ELF-1 (cell line): ENCODE measurements at places on chromosomes 16 and 17.

DNA sequence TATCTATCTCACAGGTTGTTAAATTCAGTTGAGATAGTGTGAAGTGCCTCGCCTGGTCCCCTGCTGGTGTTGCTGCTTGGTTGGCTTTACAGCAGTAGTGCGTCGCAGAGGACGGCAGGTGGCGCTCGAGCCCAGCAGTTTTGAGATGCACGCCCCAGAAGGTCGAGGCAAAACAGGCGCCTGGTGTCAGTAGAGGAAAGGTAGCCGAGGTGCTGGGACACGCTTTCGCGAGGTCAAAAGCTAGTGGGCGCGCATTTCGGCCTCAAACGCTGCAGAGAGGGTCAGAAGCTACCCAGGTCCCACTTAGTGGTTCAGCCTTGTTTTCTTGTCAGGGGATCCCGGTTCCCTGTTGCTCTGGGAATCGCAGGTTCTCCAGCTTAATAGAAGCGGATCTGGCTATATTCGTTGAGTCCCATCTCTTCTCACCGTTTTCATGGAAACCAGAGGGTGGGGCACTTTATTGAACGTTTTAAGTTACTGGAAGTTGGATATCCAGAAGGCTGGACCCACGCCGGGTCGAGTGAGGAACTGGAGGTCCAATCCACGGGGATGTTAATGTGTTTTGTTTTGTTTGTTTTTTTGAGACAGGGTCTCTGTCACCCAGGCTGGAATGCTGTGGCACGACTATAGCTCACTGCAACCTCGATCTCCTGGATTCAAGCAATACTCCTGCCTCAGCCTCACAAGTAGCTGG lies 10.3 kb upstream of the ZFP90 start:
- peak; percentile 95 for DNase-seq

DNA sequence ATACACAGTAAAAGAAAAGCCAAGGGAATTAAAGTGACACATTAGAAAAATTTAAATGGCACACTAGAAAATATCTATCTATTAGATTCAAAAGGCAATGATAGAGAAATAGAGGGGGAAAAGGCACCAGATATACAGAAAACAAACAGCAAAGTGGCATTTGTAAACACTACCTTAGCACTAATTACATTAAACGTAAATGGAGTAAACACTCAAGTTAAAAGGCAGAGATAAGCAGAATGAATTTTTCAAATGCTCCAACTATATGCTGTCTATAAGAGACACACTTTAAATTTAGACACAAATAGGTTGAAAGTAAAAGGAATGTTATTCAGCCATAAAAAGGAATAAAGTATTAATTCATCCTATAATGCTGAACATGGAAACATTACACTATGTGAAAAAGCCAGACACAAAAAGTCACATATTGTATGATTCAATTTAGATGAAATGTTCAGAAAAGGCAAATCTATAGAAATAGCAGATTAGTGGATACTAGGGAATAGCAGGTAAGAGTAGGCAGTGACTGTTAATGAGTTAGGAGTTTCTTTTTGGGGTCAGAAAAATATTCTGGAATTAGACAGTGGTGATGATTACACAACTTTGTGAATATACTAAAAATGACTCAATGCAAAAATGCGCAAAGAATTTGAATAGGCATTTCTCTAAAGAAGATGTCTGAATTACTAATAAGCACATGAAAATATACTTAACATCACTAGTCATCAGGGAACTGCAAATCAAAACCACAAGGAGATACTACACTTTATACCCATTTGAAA lies 92.4 kb downstream of the BRIP1 start:
- no peak for DNase-seq

DNA sequence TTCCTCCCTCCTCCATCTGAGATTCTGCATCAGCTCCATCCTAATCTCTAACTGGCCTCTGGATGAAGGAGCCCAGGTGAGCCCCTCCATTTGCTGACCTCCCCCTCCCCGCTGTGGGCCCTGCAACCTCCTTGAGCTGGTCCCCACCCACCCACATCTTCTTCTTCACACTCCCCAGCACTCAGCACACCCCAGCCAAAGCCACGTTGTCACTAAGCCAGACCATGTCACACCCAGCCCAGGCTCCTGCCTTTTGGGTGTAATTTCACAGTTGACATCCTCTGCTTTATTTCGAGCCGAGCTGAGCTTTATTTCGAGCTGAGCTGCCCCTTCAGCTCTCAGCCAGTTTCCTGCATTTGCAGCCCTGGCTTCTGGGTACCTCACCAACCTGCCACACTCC lies 282.7 kb upstream of the TNRC6C start:
- DNase-seq: no peak

DNA sequence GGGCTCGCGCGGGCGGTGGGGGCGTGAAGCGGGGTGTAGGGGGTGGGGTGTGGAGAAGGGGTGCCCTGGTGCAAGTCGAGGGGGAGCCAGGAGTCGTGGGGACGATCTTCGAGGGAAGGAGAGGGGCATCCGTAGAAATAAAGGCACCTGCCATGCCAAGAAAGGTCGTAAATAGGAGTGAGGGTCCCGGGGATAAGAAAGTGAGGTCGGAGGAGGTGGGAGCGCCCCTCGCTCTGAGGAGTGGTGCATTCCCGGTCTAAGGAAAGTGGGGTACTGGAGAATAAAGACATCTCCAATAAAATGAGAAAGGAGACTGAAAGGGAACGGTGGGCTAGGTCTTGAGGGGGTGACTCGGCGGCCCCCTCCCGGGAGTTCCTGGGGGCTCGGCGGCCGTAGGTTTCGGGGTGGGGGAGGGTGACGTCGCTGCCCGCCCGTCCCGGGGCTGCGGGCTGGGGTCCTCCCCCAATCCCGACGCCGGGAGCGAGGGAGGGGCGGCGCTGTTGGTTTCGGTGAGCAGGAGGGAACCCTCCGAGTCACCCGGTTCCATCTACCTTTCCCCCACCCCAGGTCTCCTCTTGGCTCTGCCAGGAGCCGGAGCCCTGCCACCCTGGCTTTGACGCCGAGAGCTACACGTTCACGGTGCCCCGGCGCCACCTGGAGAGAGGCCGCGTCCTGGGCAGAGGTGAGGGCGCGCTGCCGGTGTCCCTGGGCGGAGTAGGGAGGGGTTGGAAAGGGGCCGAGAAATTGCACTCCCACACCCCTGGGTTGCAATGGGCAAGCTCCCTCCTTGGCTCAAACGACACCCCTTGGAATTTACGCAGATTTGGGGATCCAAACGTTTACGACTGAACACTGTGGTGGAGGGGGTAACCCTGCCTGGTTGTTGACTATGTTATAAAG lies 888 bp downstream of the CDH1 start:
- DNase-seq: no peak

DNA sequence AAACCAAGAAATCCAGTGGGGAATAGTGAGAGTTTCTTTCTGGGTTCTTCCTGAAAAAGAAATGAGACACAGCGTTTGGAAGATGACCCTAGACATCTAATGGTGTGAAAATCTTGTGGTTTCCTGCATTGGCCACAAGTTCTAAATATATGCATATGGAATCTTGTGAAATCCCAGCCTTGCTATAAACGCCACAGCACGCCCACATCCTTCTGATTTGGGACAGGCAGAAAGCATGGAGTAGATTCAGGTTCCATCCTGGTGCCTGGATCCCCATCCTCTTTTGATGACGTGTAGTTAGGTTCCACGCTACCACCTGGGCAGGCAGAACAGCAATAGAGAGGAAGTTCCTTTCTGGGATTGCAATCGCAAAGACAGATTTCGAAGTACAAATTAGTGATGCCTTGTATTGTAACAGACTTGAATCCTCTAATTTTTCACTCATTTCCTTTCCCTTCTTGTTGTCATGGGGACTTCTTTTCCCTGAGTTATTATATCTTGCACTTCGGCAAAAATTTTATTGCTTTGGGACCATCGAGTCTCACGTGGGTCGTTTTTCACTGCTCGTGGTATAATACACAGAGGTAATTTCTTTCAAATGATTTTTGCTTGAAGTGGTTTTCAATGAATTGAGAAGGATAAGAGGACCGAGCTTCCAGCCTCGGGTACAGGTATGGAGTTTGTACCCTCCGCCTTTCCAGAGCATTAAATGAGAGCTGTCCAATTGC lies 37.6 kb downstream of the HS3ST4 start:
- DNase-seq: no peak

DNA sequence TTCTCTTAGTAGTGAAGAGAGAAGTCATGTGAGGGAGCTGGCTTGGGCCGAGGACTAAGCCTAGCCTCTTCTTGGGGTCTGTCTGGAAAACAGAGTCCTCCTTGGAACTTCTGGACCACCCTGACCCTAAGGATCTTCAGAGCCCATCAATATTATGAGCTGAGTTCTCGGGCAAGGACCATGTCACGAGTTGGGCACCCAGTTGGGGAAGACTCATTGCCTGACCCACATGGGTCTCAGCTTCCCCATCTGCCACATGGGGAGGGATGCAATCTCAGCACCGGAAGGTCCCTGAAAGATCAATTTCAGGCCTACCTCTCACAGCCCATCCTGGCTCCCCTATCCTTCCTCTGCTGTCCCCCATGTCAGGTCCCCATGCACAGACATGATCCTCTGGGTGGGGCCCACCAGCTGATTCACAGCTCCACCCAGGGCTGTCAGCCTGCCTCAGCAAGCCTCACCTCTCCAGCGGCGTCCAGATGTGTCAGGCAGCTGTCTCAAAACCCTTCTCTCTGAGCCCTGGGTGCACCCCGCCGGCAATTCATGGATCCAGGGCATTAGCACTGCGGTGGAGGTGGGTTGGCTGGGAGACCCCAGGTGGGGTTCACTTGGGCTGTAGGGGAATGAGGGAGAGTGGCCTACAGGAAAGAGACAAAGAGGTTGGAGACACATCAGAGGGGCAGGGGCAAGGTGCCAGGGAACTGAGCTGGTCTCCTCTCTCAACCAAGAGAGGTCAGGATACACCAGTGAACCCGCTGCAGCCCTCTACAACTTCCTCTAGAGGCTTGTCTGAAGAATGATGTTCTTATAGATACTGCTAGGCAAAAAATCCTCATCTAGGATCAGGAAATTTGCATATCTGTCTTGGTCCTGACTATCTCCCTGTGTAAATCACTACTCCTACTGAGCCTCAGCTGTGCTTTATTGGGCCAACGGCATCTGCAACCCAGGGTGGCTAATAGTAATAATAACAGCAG lies 1.8 kb downstream of the NLRP1 start:
- DNase-seq: no peak

GRCh38 chr17:45751466-45751865 lies 32.7 kb upstream of the CRHR1 start:
- peak; percentile 79 for DNase-seq

GRCh38 chr17:29461483-29462206 lies 71.5 kb downstream of the TAOK1 start:
- DNase-seq: no peak

DNA sequence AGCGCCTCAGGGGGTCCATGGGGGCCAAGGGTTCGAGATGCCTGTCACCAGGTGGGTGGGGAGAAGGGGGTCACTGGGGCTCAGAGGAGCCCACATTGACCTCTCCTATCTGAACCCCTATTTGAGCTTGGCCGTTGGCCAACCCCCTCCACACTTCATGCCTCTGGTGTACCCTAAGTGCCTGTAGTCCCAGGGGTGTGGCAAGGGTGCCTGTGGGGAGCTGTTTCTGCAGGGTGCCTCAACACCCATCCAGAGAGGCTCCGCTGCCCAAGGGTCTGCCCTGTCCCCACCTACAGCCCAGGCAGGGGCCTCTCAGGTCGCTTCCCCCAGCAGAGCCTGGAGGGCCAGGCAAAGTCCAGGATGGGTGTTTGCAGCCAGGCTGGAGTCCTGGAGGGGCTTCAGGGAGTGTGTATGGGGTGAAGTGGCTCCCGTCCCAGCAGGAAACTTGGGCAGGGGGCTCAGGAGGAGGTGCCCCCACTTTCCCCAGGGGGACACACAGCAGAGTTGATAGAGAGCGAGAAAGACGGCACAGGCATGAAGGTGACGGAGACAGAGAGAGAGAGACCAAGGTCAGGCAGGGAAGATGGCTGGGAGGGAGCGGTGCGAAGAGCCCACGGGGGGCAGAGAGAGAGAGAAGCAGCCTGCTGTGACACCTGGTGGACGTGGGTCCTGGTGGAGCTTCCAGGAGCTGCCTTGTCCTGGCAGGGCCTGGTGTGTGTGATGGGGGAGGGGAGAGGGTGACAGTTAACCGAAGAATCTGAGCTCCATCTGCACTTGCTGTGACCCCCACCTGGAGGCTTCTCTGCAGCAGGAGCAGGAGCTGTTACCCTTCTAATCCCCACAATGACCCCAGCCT lies at the start of gene SEPTIN12:
SEPTIN12 (minus strand) TSS at position 719 of the 856 bp plus-strand sequence; CDS start at position 19, 700 bp downstream.
- DNase-seq: peak; percentile 38

- DNase-seq: no peak
These were observed 95.1 kb upstream of the CDH5 start for GRCh38 chr16:66271074-66272060.

- no peak for DNase-seq
These were observed 9.0 kb downstream of the MYO15A start for GRCh38 chr17:18117533-18117932.

GRCh38 chr17:19709841-19710240 lies 6.5 kb downstream of the SLC47A2 start:
- DNase-seq: no peak

- peak; percentile 59 for DNase-seq
These were observed 233.4 kb downstream of the STX8 start for GRCh38 chr17:9342225-9342624.

- no peak for DNase-seq
These were observed 18.2 kb downstream of the LASP1NB start for GRCh38 chr17:38943607-38944006.

- peak; percentile 59 for DNase-seq
These were observed 26.0 kb downstream of the NME3 start for GRCh38 chr16:1745181-1745899.

GRCh38 chr16:71923941-71924690 lies 28.8 kb downstream of the IST1 start:
- no peak for DNase-seq

DNA sequence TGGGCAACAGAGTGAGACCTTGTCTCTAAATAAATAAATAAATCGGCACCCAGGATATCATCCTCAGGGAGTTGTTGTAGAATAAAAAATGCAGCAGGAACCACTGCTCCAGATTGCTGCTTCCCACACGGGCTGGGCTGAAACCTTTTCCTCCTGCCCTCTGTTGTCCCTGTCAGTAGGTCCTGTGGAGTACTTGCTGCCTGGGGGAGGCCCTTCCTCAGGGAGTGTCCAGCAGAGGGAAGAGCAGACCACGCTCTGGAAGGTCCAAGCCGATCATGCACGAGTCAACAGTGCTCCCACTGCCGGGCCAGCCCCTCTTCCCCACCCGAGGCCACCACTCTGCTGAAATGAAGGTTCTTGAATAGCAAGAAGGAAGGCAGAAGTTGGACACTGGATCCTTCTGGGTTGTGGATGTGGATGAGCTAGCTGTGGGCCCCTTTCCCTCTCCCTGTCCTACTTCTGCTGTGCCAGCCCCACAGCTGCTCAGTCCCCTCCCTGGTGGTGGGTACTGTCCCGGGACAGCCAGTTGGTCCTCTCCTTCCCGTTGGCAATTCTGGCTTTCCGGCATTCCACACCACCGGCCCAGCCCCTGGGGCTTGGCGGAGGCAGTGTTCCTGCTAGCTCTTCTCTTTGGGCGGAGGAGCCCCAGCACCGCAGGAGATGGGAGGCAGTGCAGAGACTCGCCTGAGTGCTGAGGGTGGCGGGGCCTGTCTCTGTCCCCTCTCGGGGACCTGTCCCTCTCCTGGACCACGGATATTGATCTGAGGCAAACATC lies 10.8 kb downstream of the CDK5R1 start:
- DNase-seq: peak; percentile 61

GRCh38 chr16:64534180-64534780 lies 587.6 kb downstream of the CDH11 start:
- peak; percentile 27 for DNase-seq

- DNase-seq: peak; percentile 32
These were observed 138.2 kb downstream of the C16orf95 start for GRCh38 chr16:87178977-87179376.
